ENCODE measurements at places on chromosomes 11 and 22.

DNA sequence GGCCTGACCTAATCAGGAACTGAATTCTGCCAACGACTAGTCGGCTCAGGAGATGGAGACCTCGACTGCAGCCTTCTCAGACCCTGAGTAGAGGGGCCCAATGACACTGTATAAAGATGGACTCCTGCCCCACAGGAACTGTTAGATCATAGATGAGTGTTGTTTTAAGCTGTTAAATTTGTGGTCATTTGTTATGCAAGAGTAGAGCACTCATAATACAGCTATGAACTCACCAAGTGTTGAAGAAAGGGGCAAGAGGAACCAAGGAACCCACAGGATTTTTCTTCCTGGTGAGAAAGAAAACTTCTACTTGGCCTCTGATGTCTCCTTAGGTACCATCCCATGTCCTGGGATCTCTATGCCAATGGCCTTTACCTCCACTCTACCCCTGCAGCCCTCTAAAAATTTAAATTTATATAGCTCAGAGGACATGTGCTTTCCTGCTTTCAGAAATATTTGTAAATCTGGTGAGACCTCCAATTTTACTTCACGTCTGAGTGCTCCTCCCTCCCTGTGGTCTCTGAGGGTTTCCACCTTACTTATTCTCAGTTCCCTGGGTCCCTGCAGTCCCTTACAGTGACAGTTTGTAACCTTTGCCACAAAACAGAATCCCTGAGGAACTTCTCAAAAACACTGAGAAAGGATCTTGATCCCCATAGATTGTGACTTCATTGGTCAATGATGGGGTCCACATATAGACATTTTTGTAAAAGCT, 256.3 kb upstream of the ARHGAP20 start:
- no peak overlapping the region for H3K4me3 ChIP-seq
- no peaks in the 10 kb centered on the region for H3K27me3 ChIP-seq
- H3K36me3 ChIP-seq, result no peaks in the 10 kb centered on the region

GRCh38 chr11:116703421-116703820, 69.4 kb downstream of the BUD13 start:
- no peak overlapping the region for H3K4me3 ChIP-seq
- peak; percentile 83 for DNase-seq
- H3K4me1 ChIP-seq, result peaks cover 12% of the 10 kb centered on the region
- H3K36me3 ChIP-seq, result no peaks in the 10 kb centered on the region
- peaks cover 25% of the 10 kb centered on the region for H3K27me3 ChIP-seq

DNA sequence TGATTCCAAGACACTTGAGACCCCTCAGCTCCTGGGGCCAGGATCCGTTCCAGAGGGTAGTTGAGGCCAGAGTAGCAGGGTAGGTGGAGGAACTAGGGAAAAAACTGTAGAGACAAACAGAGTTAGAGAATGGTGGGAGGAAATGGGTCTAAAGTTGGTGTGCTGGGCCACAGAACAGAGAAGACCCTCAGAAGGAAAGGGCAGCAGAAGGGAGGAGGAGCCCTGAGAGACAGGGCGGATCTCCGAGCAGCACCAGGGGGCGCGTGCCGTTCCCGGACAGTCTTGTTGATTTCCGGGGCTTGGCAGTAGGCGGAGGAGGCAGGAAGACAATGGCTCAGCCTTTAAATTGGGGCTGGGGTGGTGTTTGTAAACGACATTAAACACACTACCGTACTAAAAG, 2.4 kb upstream of the CECR2 start:
- peak; percentile 87 for DNase-seq
- H3K4me1 ChIP-seq, result peaks cover 26% of the 10 kb centered on the region

GRCh38 chr11:75269367-75269660, 28.7 kb downstream of the TPBGL start:
- H3K4me1 ChIP-seq, result no peaks in the 10 kb centered on the region
- H3K4me3 ChIP-seq, result no peak overlapping the region
- H3K36me3 ChIP-seq, result no peaks in the 10 kb centered on the region
